Uterus (tissue), 4 donors: ENCODE measurements at places on chromosomes 4 and X. TPM values are rescaled to one million over a fixed set of nuclear protein-coding genes. Genes with fewer than 3 reads are reported as not detected.
A peak's percentile ranks its signal among the peaks of the same experiment; 100 is the strongest.

GRCh38 chr4:156803056-156803455 is 168.5 kb downstream of the PDGFC start:
- DNase-seq: no peak

Gene GAB3
- 7.7 TPM for total RNA-seq

GRCh38 chrX:129145840-129146272 is 377.4 kb downstream of the SMARCA1 start:
- no peak for DNase-seq

DNA sequence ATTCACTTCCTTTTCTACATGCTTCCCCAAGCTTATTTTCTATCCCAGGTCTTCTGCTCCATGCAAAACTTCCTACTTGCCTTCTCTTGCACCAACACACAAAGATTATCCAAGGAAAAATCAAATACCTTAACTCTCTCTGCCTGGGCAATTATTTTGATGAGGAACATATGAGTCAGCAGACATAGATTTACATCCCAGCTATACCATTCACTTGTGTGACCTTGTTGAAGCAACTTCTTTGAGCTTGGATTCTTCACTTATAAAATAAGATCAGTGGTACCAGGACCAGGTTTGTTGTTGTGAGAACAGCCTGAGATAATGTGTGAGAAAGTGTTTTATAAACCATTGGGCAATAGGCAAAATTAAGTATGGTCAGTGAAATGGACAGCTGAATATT is 39.1 kb upstream of the TMEM192 start:
- DNase-seq: no peak

- DNase-seq: no peak
Observed at GRCh38 chr4:153227469-153228075, 23.3 kb downstream of the TRIM2 start.

DNA sequence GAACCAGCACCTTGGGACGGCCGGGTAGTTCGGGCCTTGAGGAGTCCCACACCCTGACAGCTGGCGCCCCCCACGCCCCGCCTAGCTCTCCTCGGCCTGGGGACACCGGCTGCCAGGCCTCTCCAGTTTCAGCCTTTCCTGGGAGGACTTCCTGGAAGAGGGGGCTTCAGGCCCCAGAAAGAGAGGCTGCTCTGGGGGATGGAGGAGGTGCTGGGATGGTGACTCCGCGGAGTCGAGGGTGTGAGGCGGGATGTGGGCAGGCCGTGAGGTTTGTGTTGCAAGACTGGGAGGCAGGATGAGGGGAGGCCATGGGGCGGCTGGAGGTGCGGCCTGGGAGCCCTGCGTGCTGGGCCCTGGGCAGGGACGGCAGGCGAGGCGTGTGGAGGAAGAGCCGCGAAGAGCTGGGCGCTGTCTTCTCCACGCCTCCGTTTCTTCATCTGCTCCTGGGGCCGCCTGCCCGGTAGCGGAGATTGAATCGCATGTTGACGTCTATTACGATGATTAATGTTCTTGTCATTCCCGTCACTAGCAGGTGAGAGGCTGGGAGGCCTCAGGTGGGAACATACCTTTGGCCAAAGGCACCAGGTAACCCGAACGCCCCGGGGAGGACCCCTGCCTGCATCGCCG is 918 bp upstream of the FGFRL1 start:
- DNase-seq: peak; percentile 73

Gene SMIM31
- not detected for total RNA-seq

Gene PLP1
- total RNA-seq: 0.88 TPM

GRCh38 chr4:23891064-23891421 is 1.2 kb upstream of the PPARGC1A start:
- DNase-seq: no peak

Gene MGAT4D
- not detected for total RNA-seq

Gene CENPI
- total RNA-seq: 2.7 TPM

Gene UGT2A3
- not detected for total RNA-seq
